ENCODE measurements at places on chromosomes 11 and 22. TPM values are rescaled to one million over a fixed set of nuclear protein-coding genes. Genes with fewer than 3 reads are reported as not detected.

GRCh38 chr11:83073258-83073657, 1.6 kb upstream of the RAB30 start:
- DNase-seq, result no peak

- DNase-seq, result no peak
These were observed 1.0 kb upstream of the MUC5AC start for GRCh38 chr11:1156506-1157340.

- DNase-seq, result no peak
These were observed 8.2 kb downstream of the WEE1 start for GRCh38 chr11:9581556-9582161.

GRCh38 chr11:109196016-109196415, 226.0 kb upstream of the C11orf87 start:
- DNase-seq, result no peak

DNA sequence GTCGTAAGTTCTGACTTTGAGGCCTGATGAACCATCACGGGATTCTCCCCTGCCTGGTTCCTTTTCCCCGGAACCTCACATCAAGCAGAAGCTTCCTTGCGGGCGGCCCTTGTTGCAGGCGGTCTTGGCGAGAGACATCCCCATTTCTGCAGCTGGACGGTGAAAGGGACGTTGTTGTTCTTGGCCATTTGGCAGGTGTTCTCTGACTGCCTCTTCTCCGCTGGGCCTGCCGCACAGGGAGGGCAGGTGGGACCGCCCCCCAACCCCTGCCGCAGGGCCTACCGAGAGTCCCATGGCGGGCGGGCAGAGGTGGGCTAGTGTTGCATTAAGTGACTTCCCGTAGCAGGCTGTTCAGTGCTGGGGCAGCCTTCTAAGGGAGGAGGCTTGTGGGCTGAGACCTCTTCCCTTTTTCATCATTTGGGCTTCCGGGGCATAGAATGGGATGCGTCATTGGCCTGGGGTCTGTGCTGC, 26.9 kb upstream of the GRAMD4 start:
- DNase-seq, result peak; percentile 80

DNA sequence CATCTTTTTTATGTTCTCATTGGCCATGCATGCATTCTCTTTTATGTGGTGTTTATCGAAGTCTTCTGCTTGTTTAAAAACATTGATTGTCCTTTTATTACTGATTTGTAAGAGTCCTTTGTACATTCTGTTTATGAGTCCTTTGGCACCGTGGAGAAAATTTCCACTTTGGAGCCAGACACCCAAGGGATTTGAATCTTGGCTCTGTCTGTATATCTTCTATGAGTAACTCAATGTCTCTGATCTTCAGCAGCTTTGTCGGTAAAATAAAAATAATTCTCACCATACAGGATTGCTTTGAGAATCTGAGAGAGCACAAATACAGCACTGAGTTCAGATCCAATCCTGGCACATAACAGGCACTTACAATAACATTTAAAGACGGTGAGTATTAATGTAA, 12.8 kb upstream of the SORL1 start:
- DNase-seq, result no peak

- DNase-seq, result no peak
These were observed 2.2 kb downstream of the STIM1 start for GRCh38 chr11:3857628-3858027.

DNA sequence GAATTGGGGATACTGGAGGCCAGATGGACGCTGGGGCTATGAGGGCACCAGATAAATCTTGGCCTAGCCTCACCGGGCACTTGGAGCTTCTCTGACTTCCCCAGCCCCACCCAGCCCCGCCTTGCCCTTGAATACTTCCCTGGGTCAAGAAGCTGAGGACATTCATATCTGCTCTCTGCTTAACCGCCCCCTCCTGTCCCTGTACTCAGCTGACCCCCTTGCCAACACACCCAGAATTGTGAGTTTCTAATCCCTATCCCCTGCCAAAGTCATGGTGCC, 22.0 kb downstream of the FADS3 start:
- no peak for DNase-seq

- no peak for DNase-seq
These were observed 54.0 kb downstream of the BDNF start for GRCh38 chr11:27646051-27646818.

DNA sequence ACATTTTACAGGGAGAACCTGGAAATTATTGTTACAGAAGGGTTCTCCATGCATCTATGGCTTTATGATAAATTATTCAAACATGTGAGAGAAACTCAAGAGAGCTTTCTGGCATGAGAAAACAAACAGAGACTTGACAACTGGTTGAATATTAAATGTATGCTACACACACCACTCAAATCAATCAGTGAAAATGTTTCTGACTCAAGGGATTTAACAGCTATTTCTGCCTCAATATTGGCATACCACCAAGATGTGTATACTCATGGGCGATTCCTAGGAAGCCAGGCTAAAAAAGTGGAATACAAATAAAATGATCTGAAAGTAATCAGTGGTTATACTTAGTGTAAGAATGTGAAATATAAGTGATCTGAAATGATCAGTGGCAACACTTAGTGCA, 15.8 kb upstream of the OR51T1 start:
- no peak for DNase-seq

The HSPB2 gene
- total RNA-seq, result 6.4 TPM

The ZNF215 gene
- total RNA-seq, result 2.3 TPM

The GLB1L2 gene
- 5.1 TPM for total RNA-seq

The MMP12 gene
- total RNA-seq, result 0.27 TPM
